ENCODE measurements at places on chromosomes 2 and 18. TPM values are rescaled to one million over a fixed set of nuclear protein-coding genes. Genes with fewer than 3 reads are reported as not detected.

- no peaks in the 10 kb centered on the region for H3K27me3 ChIP-seq
- no peaks in the 10 kb centered on the region for H3K36me3 ChIP-seq
- no peak overlapping the region for H3K4me3 ChIP-seq
- DNase-seq: no peak
Observed at GRCh38 chr2:171402906-171403580, 30.7 kb downstream of the METTL8 start.

- H3K4me1 ChIP-seq: peaks cover 6% of the 10 kb centered on the region
- no peak overlapping the region for H3K27ac ChIP-seq
- no peak overlapping the region for H3K4me3 ChIP-seq
- no peak for DNase-seq
- no peaks in the 10 kb centered on the region for H3K27me3 ChIP-seq
- no peaks in the 10 kb centered on the region for H3K36me3 ChIP-seq
Observed at GRCh38 chr2:238790126-238790832, 57.6 kb upstream of the TWIST2 start.

- DNase-seq: peak; percentile 78
- peaks cover 17% of the 10 kb centered on the region for H3K4me1 ChIP-seq
- no peaks in the 10 kb centered on the region for H3K27me3 ChIP-seq
- H3K36me3 ChIP-seq: no peaks in the 10 kb centered on the region
- H3K27ac ChIP-seq: peak overlapping the region; percentile 75
Observed at GRCh38 chr2:102126660-102127059, 15.9 kb upstream of the IL1R1 start.

DNA sequence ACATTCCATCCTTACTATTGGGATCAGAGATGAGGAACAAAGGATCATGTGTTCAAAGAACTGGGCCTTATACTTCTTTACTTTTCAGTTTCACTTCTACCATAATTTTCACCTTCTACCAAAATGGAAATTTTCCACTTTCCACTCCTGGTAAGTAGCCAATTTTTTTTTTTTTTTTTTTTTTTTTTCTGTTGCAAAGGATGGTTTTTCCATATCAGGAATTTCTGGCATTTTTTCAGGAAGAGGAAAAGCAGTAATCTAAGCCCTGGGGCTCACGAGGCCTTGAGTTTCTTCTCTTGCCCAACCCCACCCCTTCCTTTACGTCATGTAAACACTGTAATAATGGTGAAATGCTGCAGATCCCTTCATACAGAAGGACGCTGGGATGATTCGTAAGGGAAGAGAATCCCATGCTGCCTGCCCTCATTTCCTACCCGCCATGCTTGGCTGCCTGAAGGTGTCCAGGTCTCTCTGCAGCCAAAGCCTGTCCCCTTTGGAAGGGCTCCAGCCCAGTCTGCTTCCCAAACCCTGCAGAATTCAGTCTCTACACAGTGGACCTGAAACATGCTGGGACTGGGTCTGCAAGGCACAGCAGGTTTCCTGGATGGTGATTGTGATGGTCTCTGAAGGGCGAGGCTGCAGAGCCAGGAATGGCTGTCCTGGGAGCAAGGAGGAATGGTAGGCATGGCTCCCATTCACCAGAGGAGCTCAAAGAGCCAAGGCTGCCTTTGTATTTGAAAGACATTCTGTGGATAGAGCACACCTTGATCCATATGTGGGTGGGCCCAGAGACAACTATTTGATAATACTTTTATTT, 57.0 kb downstream of the EFR3B start:
- no peaks in the 10 kb centered on the region for H3K27me3 ChIP-seq
- H3K27ac ChIP-seq: no peak overlapping the region
- H3K36me3 ChIP-seq: no peaks in the 10 kb centered on the region
- H3K4me3 ChIP-seq: no peak overlapping the region

- no peak for DNase-seq
- no peak overlapping the region for H3K4me3 ChIP-seq
Observed at GRCh38 chr2:219515874-219516629, 1.8 kb downstream of the ASIC4 start.

DNA sequence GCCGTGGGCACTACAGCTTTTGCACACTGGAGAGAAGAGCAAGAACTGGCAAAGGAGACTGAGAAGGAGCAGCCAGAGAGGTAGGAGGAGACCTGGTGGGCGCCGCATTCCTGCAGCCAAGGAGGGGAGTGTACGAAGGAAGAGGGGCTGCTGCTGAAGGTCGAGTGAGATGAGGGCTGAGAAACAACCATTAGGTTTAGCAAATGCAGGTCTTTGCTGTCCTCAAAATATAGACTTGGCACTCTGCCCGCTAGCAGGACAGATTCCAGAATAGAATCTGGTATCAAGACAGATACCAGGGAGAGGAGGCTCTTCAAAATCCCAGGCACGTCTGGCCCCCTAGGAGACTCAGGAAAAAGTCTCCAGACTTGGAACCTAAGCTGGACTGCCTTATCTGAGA, 83.0 kb downstream of the TGOLN2 start:
- no peak overlapping the region for H3K27ac ChIP-seq
- no peaks in the 10 kb centered on the region for H3K36me3 ChIP-seq
- DNase-seq: no peak
- H3K4me1 ChIP-seq: peaks cover 7% of the 10 kb centered on the region
- no peaks in the 10 kb centered on the region for H3K27me3 ChIP-seq

DNA sequence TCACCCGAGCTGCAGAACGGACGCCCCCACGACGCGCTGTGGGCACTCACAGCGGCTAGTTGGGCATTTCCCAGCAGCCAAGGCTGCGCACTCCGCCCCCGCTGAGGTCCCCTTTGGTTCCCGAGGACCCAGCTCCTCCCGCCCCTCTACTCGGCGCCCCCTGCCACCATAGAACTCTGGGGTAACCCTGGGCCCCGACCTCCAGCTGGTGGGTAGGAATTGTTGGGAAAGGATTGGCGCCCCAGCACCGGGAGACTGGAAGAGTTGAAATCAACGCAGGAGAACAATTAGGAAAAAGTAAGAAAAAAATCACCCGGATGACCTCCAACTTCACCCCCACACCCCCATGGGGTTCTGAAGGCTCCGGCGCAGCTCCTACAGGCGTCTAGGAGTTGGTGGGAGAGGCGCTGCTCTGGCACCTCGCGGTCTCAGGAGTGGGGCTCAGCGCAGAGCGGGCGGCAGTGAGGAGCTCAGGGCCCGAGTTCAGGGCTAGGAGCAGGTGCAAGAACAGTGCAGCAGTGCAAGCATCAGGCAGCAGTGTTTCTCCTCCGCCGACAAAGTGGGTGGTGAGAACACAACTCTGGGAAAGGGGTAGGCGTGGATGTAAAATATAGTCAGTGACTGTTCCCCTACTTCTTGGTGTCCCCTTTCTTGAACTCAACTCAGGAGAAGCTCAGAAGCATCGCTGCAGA, 14.0 kb downstream of the POU3F3 start:
- no peak overlapping the region for H3K27ac ChIP-seq
- H3K4me1 ChIP-seq: no peaks in the 10 kb centered on the region
- peaks cover 46% of the 10 kb centered on the region for H3K27me3 ChIP-seq
- no peak for DNase-seq
- no peak overlapping the region for H3K4me3 ChIP-seq

GRCh38 chr2:112548980-112549379, 6.7 kb downstream of the POLR1B start:
- no peak overlapping the region for H3K27ac ChIP-seq
- no peaks in the 10 kb centered on the region for H3K27me3 ChIP-seq
- H3K4me3 ChIP-seq: no peak overlapping the region
- no peak for DNase-seq

DNA sequence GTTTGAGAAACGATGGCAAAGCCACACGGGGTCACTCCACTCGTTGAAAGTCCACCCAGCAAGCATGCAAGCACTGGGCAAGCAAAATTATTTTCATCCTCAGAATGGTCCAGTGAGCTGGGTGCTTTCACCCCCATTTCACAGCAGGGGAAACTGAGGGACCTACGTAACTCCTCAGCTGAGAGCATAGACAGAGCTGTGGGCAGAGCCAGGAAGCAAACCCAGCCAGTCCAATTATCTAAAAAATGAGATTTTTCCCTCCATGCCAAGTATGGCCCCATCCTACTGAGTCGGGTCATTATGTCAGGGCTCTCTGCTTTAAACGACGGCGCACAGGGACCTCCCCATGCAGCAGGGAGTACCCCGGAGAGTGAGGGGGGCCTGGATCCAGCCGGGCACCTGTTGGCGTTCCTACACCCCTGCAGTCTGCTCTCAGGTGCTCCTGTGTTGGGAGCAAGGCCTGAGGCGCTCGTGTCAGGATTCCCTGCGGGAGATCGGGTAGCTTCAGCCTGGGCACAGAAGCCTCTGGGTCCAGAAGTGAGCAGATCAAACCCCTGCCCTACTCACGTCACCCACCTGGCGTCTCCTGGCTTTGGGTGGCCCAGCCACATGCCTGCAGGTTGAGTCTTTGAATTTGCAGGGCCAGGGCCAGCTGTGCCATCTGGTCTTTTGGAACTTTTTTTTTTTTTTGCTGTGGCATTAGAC, 17.3 kb downstream of the TWIST2 start:
- H3K27ac ChIP-seq: peak overlapping the region; percentile 76
- H3K4me3 ChIP-seq: no peak overlapping the region
- no peak for DNase-seq
- H3K4me1 ChIP-seq: peaks cover 51% of the 10 kb centered on the region
- H3K27me3 ChIP-seq: no peaks in the 10 kb centered on the region
- H3K36me3 ChIP-seq: peaks cover 7% of the 10 kb centered on the region

- no peaks in the 10 kb centered on the region for H3K36me3 ChIP-seq
- H3K4me1 ChIP-seq: peaks cover 8% of the 10 kb centered on the region
- no peak overlapping the region for H3K4me3 ChIP-seq
- no peak overlapping the region for H3K27ac ChIP-seq
- DNase-seq: no peak
Observed at GRCh38 chr18:59628995-59629394, 68.2 kb downstream of the CCBE1 start.

DNA sequence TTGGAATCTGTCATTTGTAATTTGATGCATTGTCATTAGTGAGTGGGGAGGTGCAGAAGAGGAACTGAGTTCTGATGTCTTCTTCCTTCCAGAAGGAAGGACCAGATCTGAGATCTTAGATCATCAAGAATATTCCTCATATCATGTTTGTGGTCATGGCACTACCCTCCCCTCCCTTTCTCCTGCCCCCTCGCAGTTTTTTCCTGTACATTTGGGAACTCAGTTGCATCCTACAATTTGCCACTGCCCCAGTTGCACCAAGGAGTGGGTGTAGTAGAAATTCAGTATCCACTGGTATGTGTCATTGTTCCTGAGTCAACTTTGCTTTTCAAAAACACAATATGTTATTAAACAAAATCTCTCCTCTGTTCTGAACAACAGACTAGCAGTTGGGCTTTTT, 26.6 kb upstream of the ACVR1 start:
- H3K4me3 ChIP-seq: no peak overlapping the region
- no peak for DNase-seq
- H3K27me3 ChIP-seq: no peaks in the 10 kb centered on the region
- H3K4me1 ChIP-seq: no peaks in the 10 kb centered on the region
- H3K27ac ChIP-seq: no peak overlapping the region

DNA sequence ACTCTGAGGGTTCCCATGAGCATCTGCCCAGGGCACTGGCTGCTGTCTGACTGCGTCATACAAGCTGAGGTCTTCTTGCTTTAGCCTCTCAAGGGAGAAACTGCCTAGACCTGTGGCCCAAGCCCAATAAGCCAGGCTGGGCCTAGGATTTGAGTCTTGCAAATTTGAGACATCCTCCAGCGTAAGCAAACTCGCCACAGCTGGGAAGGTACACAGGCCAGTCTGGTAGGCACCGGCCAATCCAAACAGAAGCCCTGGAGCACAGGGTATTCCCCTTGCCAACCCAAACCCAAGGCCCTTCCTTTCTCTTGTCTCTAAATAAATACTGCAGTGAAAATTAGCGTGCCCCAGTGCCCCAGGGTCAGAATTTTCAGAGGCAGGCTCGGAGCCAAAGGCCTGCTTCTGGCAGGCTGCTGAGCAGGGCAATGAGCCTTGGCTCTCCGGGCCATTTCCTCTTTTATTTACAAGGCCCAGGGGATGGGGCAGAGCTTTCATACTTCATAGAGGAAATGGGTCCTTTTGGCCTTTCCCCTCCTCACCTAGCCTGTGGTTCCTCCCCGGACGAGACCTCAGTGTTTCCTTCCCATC, 33.3 kb downstream of the POLR1A start:
- H3K27ac ChIP-seq: no peak overlapping the region
- no peak overlapping the region for H3K4me3 ChIP-seq
- DNase-seq: peak; percentile 45
- no peaks in the 10 kb centered on the region for H3K27me3 ChIP-seq
- H3K4me1 ChIP-seq: peaks cover 2% of the 10 kb centered on the region
- H3K36me3 ChIP-seq: peaks cover 44% of the 10 kb centered on the region

DNA sequence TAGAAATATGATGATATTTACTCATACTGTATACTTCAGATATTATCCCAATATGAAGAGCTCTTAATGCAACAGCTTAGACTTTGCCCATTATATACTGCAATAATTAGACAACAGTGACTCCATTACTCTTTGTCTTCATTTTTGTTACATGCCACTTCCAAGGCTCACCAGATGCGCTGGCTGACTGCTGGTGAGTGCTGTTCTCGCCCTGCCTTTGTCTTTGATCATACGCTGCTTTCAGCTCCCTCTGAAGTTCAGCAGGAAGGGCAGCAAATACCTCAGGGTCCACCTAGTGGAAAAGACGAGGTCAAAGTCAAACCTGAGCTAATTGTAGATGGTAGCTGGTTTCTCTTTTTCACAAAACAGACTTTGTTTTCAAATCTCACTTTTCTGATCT, 66.3 kb downstream of the EIF5B start:
- H3K27ac ChIP-seq: no peak overlapping the region
- no peak overlapping the region for H3K4me3 ChIP-seq
- no peaks in the 10 kb centered on the region for H3K4me1 ChIP-seq
- no peaks in the 10 kb centered on the region for H3K27me3 ChIP-seq
- peak; percentile 34 for DNase-seq

- no peak for DNase-seq
- H3K36me3 ChIP-seq: no peaks in the 10 kb centered on the region
- no peak within 1 kb of the TSS for H3K27ac ChIP-seq
- peaks cover 9% of the 10 kb centered on the region for H3K27me3 ChIP-seq
Observed at GRCh38 chr2:230924470-230925341, at the start of gene GPR55. Gene GPR55 (minus strand): TSS chr2:230925242. CDS start chr2:230910962, 14,280 bp downstream.

The CIDEA gene
- polyA plus RNA-seq: 0.12 TPM

The SLC5A7 gene
- polyA plus RNA-seq: not detected

The ZAP70 gene
- polyA plus RNA-seq: not detected

The RNF125 gene
- polyA plus RNA-seq: 0.67 TPM

The HJURP gene
- polyA plus RNA-seq: 28.3 TPM

The SOWAHC gene
- 4.7 TPM for polyA plus RNA-seq

The TYMS gene
- polyA plus RNA-seq: 45.4 TPM
